ACHN (cell line): ENCODE measurements at places on chromosomes 13 and 19.
A peak's percentile ranks its signal among the peaks of the same experiment; 100 is the strongest.

- DNase-seq: no peak
Observed at GRCh38 chr13:26575244-26575643, 17.8 kb downstream of the WASF3 start.

- no peak for DNase-seq
Observed at GRCh38 chr19:31810536-31811109, 461.4 kb upstream of the TSHZ3 start.

DNA sequence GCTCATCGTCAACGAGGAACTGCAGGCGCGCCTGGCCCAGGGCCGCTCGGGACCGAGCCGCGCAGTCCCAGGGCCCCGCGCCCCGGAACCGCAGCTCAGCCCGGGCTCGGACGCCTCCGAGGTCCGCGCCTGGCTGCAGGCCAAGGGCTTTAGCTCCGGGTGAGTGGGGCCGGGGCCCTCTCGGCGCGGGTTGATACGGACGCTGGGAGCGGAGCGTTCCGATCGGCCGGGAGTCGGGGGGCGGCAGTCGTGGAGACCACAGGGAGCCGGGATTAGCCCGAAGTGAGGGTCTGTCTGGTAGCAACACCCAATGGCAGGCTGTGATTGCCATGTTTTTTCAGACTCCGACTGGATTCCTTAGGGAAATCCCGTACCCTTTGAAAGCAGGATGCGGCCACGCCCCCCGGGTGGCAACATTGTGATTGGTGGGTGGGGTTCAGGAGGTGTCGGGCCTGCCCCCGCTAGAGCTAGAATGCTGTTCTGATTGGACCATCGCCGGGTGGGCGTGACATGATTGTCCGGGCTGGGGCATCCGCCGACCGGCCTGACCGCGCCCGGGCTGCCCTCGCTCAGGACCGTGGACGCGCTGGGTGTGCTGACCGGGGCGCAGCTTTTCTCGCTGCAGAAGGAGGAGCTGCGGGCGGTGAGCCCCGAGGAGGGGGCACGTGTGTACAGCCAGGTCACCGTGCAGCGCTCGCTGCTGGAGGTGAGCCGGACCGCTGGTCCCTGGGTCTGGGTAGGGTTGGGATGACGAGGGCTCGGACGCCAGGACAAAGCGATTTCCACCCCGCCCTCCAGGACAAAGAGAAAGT is 11.3 kb downstream of the EPS8L1 start:
- peak; percentile 80 for DNase-seq

- peak; percentile 30 for DNase-seq
Observed at GRCh38 chr19:2613507-2614295, 88.8 kb downstream of the GNG7 start.

- DNase-seq: no peak
Observed at GRCh38 chr13:27979765-27980279, 8.7 kb downstream of the URAD start.

DNA sequence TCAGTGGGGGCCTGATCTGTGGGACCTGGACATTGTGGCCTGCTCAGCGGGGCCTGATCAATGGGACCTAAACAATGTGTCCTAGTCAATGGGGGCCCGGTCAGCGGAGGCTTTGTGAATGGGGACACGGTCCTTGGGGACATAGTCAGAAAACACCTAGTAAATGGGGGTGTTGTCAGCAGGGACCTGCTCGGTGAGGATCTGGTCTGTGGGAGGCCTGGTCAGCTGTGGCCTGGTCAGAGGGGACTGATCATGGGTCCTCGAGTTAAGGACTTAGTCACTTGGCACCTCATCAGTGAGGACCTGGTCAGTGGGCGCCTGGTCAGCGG is 44.5 kb upstream of the TPM4 start:
- no peak for DNase-seq

DNA sequence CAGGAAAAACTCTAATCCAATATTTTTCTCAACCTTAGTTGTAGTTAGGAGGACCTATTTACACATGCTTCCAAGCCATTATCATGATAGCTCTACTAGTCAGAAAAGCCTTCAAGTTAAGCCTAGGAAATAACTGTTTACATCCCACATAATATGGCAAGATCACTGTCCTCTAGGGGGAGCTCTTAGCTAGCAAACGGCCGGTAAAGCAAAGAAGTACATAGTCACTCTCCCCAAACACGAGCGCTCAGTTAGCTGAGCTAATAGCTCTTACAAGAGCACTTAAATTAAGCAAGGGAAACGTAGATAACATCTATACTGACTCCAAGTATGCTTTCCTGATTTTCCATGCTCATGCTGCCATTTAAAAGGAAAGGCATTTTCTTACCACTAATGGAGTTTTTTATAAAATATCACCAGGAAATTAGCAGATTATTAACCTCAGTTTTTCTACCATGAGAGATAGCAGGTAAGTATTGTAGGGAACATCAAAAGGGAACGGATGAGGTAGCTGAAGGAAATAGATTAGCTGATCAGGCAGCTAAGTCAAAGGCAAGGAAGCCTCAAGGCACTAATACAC is 100.6 kb upstream of the PABPC3 start:
- peak; percentile 86 for DNase-seq

DNA sequence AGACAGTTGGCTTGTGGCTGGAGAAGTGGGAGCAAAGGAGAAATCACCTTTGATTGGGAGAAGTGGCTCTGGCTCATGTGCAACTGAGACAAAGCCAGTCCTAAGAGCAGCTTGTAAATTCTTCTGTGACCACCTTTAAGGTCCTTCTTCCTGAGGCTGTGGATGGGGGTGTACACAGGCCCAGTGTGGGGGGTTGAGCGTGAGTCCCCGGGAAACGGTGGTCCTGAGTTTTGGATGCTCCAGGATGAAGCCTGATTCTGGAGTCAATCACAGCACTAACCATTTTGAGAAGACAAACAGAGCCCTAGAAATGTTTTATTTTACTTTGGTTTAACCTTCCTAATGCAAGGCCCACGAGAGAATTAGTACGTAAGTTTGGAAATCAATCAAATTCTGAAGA is 3.9 kb upstream of the CEBPA start:
- DNase-seq: no peak

GRCh38 chr13:73876323-73876722 is 257.9 kb downstream of the KLF12 start:
- DNase-seq: no peak
